ENCODE measurements at places on chromosomes 5 and 9.

- DNase-seq = no peak
Measured at GRCh38 chr5:31954091-31954490, 220.0 kb downstream of the GOLPH3 start.

DNA sequence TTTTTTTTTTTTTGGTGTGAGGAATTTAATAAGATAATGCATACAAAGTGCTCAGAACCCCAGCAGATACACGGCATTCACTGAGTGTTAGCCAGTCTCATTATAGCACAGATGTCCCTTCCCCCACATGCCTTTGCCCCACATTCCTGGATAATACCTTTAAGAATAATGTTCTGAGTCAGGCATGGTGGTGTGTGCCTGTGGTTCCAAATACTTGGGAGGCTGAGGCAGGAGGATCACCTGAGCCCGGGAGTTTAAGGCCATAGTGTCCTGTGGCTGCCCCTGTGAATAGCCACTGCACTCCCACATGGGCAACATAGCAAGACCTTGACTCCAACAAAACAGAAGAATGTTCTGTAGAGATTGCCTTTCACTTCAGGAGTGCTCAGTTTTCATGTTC lies 24.2 kb upstream of the ANKRD18A start:
- no peak for DNase-seq

- peak; percentile 45 for DNase-seq
Measured at GRCh38 chr9:134325813-134326723, at the start of gene RXRA. Gene RXRA, plus strand, starts transcription at chr9:134326455. Its CDS starts 177 bp downstream, at chr9:134326632.

- no peak for DNase-seq
Measured at GRCh38 chr5:35360671-35361070, 130.4 kb upstream of the PRLR start.

GRCh38 chr5:34666392-34667080 lies 10.4 kb downstream of the RAI14 start:
- DNase-seq = no peak

- DNase-seq = no peak
Measured at GRCh38 chr9:120331913-120332312, 248.1 kb downstream of the CDK5RAP2 start.

GRCh38 chr9:131449276-131449675 lies 53.4 kb upstream of the POMT1 start:
- no peak for DNase-seq

DNA sequence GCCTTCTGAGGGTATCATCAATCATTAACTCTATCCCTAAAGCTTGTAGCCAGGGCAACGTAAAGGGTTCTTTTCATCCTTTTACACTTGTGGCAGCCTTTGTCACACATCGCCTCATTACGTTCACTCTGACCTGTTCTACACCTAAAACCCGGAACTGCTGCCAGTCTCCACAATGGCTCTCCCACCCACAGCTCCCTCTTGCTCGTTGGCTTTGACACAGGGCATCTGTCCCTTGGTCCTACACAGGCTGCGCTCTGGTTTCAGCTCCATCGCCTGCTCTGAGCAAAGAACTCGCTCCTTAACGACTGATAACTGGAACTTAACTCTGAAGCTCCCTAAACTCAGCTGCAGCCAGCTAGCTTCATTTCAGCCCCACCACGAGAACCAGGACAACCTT lies 112.8 kb upstream of the CTNND2 start:
- DNase-seq = no peak

Measured in GM12865 (cell line).